ENCODE measurements at places on chromosomes 4 and X.
A peak's percentile ranks its signal among the peaks of the same experiment; 100 is the strongest.

GRCh38 chrX:66221856-66222255 lies 57.8 kb downstream of the HEPH start:
- no peak for DNase-seq

DNA sequence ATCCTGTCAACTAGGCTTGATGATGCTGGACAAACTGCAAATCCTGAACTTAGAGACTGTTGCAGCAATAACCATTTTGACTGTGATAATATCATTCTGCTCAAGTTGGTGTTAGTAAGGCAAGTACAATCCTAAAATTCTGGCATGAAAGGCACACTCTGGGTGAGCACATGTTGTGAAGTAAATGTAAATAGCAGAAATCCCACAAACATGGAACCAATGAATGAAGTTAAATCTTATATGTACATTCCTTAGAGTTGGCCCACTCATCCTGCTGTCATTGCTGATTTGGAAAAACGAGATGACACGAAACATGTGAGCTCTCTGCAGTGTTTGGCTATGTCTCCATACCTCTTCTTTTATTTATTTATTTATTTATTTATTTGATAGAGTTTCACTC lies 21.0 kb downstream of the RBM47 start:
- peak; percentile 24 for DNase-seq

DNA sequence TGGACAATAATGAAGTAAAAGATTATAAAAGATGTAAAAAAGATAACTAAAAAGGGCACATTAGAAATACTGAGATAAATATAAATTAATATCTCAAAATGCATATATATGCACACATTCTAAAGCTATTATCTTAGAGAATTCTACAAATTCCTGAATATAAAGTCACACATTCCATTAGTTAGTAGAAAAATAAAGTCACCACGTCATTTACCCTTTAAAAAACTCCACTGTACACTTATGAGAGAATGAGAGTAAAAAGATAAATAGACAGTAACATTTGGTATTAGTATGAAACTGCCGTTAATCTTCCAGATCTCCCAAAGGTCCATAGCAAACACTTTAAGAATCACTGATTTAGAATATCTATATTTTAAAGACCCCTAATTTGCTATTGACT lies 67.2 kb upstream of the IL15 start:
- peak; percentile 54 for DNase-seq

DNA sequence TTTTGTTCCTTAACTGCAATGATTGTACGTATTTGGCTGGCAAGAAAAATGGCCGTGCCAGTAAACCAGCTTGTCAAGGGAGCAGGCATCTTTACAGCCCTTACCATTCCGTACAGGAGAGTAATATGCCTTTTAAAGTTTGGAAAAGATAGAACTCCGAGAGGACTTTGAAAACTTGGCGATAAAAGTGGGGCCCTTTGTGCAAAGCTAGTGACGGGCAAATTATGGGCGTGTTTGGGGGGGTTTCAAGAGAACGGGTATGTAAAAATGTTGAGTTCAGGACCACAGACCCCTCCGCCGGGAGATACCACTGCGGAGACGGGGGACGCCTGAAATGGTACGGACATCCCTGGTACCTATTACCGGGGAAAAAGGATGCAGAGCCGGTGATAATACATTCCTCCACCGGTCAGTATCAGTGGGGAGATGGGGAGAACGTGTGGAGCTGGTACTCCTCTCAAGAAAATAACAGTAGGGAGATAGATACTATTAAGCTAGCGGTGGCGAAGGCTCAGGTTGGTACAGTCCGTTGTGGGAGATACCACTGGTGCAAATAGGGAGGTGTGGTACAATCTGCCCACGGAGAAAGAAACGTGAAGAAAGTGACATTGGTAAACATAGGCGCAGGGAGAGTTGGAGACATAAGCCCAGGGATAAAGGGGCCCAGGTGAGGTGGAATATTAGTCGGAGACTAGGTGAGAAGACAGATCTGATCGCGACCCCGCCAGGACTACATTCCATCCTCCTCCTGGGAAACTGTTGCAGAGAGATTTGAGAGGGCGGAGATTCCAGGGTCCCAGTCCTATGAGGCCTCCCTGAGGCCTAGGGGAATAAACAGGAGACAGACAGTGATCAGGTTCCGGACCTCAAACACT lies 14.5 kb downstream of the SPACA5 start:
- DNase-seq: peak; percentile 71

DNA sequence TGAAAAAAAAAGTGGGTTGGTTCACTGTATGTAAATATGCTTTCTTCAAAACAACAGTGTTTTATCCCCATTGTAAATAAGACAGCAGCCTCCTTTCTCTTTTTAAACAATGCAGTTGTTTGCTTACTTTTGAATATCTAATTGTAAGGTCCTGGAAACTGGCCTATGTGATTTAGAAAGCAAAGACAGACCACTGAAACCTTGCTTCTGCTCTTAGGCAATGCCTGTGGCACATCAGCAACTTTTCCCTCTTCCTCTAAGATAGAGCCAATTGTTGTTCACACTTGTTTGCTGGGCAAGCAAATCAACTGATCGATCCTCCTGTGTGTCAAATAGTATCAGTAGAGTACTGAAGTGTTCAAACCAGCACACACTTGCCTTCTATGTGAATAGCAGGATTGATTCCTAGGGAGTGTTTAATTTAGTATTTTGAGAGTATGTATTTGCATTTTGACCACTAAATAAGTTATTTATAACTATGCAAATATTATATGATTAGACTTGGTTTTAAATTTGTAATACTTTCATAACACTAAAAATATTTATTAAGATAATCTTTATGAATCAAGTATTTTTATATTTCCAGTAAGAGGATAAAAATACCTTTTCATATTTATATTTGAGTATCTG lies 55.4 kb upstream of the GRPR start:
- DNase-seq: no peak

DNA sequence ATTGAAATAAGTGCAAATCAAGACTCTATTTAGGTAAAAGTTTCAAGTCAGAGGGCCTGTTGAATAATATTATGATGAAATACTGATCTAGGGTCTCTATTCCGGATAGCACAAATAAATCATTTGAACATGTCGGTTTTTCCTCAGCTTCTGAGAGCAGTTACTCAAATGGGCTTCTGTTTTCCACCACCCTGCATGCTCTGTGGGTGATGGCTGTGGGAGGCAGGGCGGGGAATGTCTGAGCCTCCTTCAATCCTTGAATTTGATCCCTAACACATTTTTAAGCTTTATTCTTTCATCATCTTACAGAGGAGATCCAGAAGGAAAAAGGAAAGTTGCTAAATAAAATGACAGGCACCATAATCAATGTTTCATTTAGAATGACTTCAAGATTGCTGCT lies 8.5 kb downstream of the UNC5C start:
- DNase-seq: no peak

Measured in GM23248 (cell line).